Mucosa of gallbladder (tissue), 1 donor: ENCODE measurements at places on chromosomes 4 and X. TPM values are rescaled to one million over a fixed set of nuclear protein-coding genes. Genes with fewer than 3 reads are reported as not detected.

BGN gene
- 204 TPM for total RNA-seq

FAAH2 gene
- 5.1 TPM for total RNA-seq

ASB11 gene
- total RNA-seq: not detected

KLKB1 gene
- 3.7 TPM for total RNA-seq

HEPH gene
- 50.8 TPM for total RNA-seq

REELD1 gene
- 0.43 TPM for total RNA-seq

CENPVL1 gene
- 0.17 TPM for total RNA-seq

P2RY4 gene
- not detected for total RNA-seq

MMRN1 gene
- total RNA-seq: 12.5 TPM

STAG2 gene
- total RNA-seq: 58.0 TPM

CETN2 gene
- total RNA-seq: 44.3 TPM

PPAT gene
- total RNA-seq: 5.8 TPM

SPON2 gene
- 52.0 TPM for total RNA-seq

RXFP1 gene
- total RNA-seq: 0.55 TPM

ARAP2 gene
- 22.3 TPM for total RNA-seq

USP46 gene
- 19.1 TPM for total RNA-seq

NSG1 gene
- 1.6 TPM for total RNA-seq

GNRHR gene
- total RNA-seq: not detected

ARHGAP6 gene
- total RNA-seq: 12.0 TPM

PDE5A gene
- 29.7 TPM for total RNA-seq

COQ2 gene
- total RNA-seq: 10.0 TPM

ARHGAP36 gene
- 0.89 TPM for total RNA-seq

CYP4V2 gene
- 96.4 TPM for total RNA-seq

TMSB15B gene
- 2.0 TPM for total RNA-seq

PRR32 gene
- not detected for total RNA-seq

CXCR3 gene
- 1.5 TPM for total RNA-seq

CTAG1A gene
- total RNA-seq: not detected

REPS2 gene
- 17.9 TPM for total RNA-seq

LRP2BP gene
- total RNA-seq: 0.95 TPM

USP26 gene
- not detected for total RNA-seq

CFAP299 gene
- not detected for total RNA-seq

LDOC1 gene
- 32.9 TPM for total RNA-seq

DCK gene
- 14.0 TPM for total RNA-seq

IL1RAPL2 gene
- 0.35 TPM for total RNA-seq

RFC1 gene
- total RNA-seq: 31.0 TPM

IL13RA2 gene
- total RNA-seq: 0.32 TPM

HPGD gene
- 37.2 TPM for total RNA-seq

TLR10 gene
- total RNA-seq: 0.98 TPM

TRPC5OS gene
- total RNA-seq: 0.20 TPM

JAKMIP1 gene
- 0.37 TPM for total RNA-seq

MAGEA2B gene
- total RNA-seq: not detected

SMR3B gene
- total RNA-seq: not detected

TLR3 gene
- 30.2 TPM for total RNA-seq

P2RY8 gene
- total RNA-seq: 2.3 TPM

ADH1A gene
- total RNA-seq: 5.4 TPM

SMIM43 gene
- total RNA-seq: not detected

GBA3 gene
- total RNA-seq: 29.4 TPM

ANXA10 gene
- total RNA-seq: 0.17 TPM

XK gene
- 2.8 TPM for total RNA-seq

CT47B1 gene
- total RNA-seq: not detected
